CD4-positive, CD25-positive, alpha-beta regulatory T cell (primary cell): ENCODE measurements at places on chromosomes 3 and 15.

GRCh38 chr3:17742880-17743657, 638 bp upstream of the TBC1D5 start:
- no peak for DNase-seq

DNA sequence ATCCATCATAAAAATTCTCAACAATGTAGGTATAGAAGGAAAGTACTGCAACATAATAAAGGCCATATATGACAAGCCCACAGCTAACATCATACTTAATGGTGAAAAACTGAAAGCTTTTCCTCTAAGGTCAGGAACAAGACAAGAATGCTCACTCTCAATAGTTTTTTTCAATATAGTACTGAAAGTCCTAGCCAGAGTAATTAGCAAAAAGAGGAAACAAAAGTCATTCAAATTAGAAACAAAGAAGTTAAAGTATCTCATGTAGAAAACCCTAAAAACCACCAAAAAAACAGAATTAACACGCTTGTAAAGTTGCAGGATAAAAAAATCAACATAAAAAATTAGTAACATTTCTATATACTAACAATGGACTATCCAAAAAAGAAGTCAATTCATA, 61.8 kb downstream of the MYH15 start:
- DNase-seq: no peak

- peak; percentile 41 for DNase-seq
Measured at GRCh38 chr3:19937459-19938294, 3.7 kb upstream of the EFHB start.

GRCh38 chr15:24269166-24269571, 406.4 kb upstream of the NPAP1 start:
- DNase-seq: no peak

- no peak for DNase-seq
Measured at GRCh38 chr15:74040109-74040850, 42.1 kb downstream of the GOLGA6A start.

DNA sequence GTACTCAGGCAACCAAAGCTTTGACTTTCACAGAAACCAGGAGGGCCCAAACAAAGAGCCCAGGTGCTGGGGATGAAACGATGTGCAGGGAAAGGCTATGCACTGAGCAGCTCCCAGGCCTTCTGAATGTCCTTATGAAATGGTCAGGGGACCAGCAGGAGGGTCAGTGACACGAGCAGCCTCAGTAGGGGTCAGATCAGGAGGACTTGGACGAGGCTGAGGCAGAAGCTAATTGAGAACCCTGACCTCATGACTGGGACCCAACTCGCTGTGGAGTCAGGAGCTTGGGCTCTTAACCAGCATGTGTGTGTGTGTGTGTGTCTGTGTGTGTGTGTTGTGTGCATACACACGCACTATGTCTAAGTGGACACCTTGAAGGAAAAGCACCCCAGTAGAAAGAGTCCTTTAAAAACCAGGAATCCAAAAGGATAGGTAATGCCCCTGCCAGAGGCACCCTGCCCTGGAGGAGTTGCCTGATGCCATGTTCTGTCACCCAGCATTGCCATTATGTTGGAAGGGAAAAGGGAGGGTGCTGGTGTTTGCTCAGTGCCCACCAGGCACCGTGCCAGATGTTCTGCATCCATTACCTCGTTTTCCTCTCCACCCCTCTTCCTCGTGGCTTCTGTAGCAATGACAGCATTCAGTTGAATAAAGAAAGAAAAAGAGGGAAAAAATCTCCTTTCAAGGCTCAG, 50.9 kb downstream of the CORO2B start:
- no peak for DNase-seq

DNA sequence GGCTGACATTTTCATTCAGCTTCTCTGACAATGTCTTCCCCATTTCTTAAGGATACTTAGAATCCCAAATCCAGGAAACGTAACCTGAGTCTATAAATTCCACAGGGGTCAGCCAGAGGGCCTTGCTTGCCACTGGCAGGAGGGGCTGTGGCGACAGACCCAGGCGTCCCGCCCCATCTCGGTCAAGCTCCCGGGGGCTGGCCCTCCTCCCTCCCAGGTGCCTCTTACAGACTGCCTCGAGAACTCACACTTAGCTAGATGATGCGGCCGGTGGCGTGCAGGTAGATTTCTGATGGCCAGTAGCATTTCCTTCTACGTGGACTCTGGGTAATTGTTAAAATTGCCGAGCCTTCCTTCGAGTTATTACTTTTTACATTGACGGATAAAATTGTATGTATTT, 172.5 kb downstream of the NSMCE3 start:
- no peak for DNase-seq

- peak; percentile 54 for DNase-seq
Measured at GRCh38 chr3:184227481-184227935, 1.9 kb upstream of the VWA5B2 start.

DNA sequence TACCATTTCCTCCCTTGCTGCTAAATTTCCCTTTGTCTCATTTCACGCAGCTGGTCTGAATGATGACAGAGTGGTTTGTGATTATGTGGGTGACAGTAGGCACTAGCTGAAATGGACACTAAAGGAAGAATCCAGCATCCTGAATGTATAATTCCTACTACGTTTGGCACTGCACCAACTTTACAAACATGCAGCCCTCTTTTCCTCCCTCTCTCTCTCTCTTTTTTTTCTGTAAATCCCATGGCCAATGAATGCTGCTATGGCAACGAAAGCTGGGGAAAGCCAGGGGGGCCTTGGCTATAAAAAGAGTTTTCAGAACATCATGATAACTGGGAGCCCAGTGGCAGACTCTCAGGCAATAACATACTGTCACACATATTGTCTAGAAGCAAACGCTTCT, 367.2 kb upstream of the AGTR1 start:
- DNase-seq: no peak

GRCh38 chr3:159458982-159459381, 529.7 kb upstream of the IL12A start:
- no peak for DNase-seq

- no peak for DNase-seq
Measured at GRCh38 chr3:61541694-61542093, 19.7 kb upstream of the PTPRG start.

DNA sequence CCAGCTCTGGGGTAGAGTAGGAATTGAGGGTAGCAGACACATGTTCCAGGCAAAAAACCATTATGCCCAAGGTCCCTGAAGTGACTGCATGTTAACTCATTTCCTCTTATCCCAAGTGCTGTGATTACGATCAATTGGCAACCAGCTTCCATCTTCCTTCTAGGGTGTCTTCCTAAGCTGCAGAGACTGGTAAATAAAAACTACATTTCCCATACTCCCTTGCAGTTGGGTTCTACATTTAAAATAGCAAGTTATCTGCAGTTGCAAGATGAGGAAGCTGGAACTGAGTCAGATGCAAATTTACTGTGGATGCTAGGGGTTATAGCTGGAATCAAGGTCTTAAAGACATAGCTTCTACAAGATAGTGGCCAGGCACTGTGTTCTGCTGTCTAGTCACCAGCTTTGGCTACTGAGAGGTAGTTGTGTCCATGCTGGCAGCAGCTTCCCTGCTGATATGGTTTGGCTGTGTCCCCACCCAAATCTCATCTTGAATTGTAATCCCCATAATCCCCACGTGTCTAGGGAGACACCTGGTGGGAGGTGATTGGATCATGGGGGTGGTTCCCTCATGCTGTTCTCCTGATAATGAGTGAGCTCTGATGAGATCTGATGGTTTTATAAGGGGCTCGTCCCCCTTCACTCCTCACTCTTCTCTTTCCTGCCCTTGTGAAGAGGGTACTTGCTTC, 51.3 kb upstream of the FBN1 start:
- DNase-seq: no peak
